ENCODE measurements at places on chromosomes 7 and 10. TPM values are rescaled to one million over a fixed set of nuclear protein-coding genes. Genes with fewer than 3 reads are reported as not detected.

Gene TAS2R5
- total RNA-seq: 1.1 TPM

DNA sequence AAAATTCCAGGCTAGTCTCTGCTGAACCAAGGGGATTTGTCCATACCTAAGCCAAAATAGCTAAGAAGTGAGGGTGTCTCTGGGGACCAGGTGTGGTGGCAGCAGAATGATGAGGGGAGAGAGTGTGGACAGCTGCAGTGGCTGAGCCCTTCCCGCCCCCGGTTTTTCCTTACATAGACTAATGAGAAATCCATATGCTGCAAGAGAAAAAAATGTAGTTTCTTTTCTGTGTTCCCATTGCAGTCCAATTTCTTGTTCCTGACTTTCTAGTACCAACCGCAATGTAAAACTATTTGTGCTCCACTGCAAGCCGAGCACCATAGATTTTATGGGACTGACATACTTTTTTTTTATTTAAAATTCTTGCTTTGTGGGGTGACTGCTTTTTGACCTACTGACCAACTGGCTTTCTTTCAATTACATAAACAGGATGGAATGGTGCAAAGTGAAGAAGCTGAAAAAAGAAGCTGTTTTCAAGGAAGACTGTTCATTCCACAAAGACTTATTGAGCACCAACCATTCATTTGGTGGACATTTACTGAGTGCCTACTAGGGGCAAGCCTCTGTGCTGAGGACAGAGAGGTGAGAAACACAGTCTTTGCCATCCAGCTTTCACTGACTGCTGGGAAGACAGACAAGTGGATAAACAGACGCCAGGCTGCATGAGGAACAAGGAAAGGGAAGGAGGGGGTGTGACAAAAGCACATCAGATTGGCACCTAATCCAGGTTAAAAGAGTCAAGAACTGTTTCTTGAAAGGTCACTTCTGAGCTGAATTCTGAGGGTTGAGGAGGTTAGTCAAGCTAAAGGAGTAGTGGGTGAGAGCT is 9.8 kb downstream of the CEP41 start:
- H3K4me1 ChIP-seq: peaks cover 23% of the 10 kb centered on the region
- no peak for DNase-seq
- H3K27ac ChIP-seq: no peak overlapping the region
- no peaks in the 10 kb centered on the region for H3K36me3 ChIP-seq

GRCh38 chr10:113947184-113948041 is 93.0 kb downstream of the NHLRC2 start:
- H3K27me3 ChIP-seq: no peaks in the 10 kb centered on the region
- no peaks in the 10 kb centered on the region for H3K36me3 ChIP-seq
- H3K4me3 ChIP-seq: no peak overlapping the region
- peaks cover 9% of the 10 kb centered on the region for H3K4me1 ChIP-seq

DNA sequence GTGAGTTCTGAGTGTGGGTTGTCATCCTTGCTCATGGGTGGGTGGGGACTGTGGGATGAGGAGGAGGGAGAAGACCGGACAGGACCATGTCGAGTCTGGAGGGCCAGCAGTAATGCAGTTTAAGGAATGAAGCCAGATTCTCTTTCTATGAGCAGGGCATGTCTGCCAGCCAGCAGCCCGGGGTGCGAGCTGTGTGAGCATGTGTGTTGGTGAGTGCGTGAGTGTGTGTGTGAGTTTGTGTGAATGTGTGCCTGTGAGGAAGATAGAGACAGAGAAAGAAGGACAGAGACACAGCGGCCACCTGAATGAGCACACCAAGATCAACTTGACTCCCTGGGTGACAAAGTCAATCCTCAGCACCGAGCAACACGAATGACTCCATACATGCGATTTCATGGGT is 52.3 kb downstream of the ADARB2 start:
- no peak overlapping the region for H3K27ac ChIP-seq
- H3K4me3 ChIP-seq: no peak overlapping the region
- no peaks in the 10 kb centered on the region for H3K36me3 ChIP-seq
- no peaks in the 10 kb centered on the region for H3K4me1 ChIP-seq
- no peak for DNase-seq

GRCh38 chr7:16062269-16062668 is 359.1 kb downstream of the CRPPA start:
- H3K36me3 ChIP-seq: no peaks in the 10 kb centered on the region
- peak overlapping the region; percentile 49 for H3K27ac ChIP-seq
- DNase-seq: no peak
- no peak overlapping the region for H3K4me3 ChIP-seq

Gene NUTM2A
- 2.9 TPM for total RNA-seq

GRCh38 chr10:71588685-71589084 is 130.9 kb downstream of the C10orf105 start:
- DNase-seq: no peak
- H3K36me3 ChIP-seq: no peaks in the 10 kb centered on the region
- no peaks in the 10 kb centered on the region for H3K27me3 ChIP-seq
- no peak overlapping the region for H3K4me3 ChIP-seq

Gene MCM10
- total RNA-seq: 0.36 TPM

DNA sequence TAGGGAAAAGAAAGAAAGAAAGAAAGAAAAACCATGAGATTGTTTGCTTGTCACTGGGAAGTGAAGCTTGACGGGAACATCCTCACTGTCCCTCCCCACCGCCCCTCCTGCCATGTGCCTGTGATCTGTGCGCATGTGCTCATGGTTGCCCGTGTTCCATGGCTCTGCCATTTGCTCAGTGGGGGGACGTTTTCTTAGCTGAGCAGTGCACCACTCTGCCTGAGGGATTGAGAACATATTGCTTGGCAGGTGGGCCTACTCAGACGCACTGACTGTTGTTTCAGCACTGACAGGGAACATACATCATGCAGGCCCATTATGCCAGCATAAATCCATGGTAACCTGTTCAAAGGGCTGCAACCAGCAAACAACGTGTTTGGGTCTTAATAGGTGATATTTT is 747.9 kb upstream of the GALNT17 start:
- no peaks in the 10 kb centered on the region for H3K27me3 ChIP-seq
- no peak overlapping the region for H3K4me3 ChIP-seq
- no peak for DNase-seq

DNA sequence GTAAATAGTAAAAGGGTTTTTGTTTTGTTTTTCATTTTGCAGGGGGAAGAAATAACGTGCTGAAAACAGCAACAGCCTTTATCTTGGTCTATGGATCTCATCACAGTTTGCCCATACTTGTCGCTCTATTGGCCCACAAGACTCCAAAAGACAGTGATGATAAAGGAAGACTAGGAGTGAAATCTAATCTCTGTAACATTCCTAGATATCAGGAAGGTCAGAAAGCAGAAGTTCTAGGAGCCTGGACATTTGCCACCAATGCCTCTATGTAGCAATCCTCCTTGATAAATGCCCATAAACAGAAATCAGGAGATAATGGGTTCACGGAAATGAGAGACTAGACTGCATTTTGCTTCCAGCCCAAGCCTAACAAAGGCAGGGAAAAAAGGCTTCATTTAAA is 8.9 kb downstream of the CUBN start:
- no peak overlapping the region for H3K4me3 ChIP-seq
- H3K4me1 ChIP-seq: no peaks in the 10 kb centered on the region
- H3K27ac ChIP-seq: no peak overlapping the region
- DNase-seq: no peak

Gene TRRAP
- 46.2 TPM for total RNA-seq

DNA sequence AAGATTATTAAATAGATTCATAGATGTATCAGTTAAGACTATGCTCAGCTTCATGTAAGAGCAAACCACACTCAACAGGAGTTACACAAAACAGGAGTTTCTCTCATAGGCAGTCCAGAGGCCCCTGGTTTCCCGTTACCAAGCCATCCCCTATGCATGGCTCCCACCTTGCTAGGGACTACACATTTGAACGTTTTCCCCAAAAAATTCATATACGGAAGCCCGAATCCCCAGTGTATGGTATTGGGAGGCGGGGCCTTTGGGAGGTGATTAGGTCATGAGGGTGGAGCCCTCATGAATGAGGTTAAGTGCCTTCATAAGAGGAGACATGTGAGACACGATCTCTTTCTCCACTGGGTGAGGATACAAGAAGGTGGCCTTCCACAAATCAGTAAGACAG is 29.1 kb downstream of the RSU1 start:
- no peaks in the 10 kb centered on the region for H3K36me3 ChIP-seq
- no peak for DNase-seq
- no peak overlapping the region for H3K27ac ChIP-seq
- H3K4me1 ChIP-seq: no peaks in the 10 kb centered on the region
- H3K4me3 ChIP-seq: no peak overlapping the region

Gene CUX1
- 93.6 TPM for total RNA-seq

Gene GTPBP4
- total RNA-seq: 26.8 TPM

- H3K36me3 ChIP-seq: no peaks in the 10 kb centered on the region
- H3K27ac ChIP-seq: no peak overlapping the region
- H3K4me1 ChIP-seq: peaks cover 4% of the 10 kb centered on the region
- no peak overlapping the region for H3K4me3 ChIP-seq
- DNase-seq: no peak
These were observed 9.3 kb upstream of the PNLIPRP3 start for GRCh38 chr10:116418389-116418788.

Gene ASB13
- 15.5 TPM for total RNA-seq

DNA sequence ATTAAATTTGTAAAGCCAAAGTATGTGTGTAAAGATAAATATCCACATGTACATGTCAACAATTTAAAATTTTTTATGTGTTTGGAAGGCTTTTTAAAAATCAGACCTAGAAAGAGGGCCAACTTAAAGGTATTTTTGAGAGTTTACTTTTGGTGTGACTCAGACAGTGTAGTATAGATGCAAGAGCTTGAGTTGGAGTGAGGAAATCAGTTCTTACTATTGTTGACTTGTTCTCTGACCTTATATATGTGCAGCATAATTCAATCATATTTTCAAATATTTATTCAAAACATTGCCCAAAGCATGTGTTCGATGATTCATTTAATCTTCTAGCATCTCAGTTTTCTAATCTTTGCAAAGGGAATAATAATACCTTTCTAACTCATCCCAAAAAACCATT is 243.7 kb upstream of the PRKCQ start:
- peaks cover 12% of the 10 kb centered on the region for H3K27me3 ChIP-seq
- no peaks in the 10 kb centered on the region for H3K36me3 ChIP-seq
- no peak for DNase-seq
- no peak overlapping the region for H3K4me3 ChIP-seq
- H3K27ac ChIP-seq: no peak overlapping the region
- H3K4me1 ChIP-seq: no peaks in the 10 kb centered on the region

DNA sequence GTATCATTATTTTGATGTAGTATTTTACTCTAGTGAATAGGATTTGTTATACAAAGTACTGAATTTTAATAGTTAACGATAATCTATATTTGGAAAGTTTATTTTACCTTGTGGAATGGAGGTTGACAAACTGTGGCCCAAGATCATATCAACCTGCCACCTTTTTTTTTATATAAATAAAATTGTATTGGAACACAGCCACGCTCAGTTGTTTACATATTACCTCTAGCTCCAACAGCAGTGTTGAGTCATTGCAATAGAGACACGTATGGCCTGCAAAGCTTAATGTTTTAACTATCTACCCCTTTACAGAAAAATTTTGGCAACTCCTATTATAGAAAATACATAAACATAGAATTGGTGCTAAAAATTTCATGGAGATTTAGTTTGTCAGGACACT is 239.3 kb downstream of the THSD7A start:
- DNase-seq: no peak
- no peak overlapping the region for H3K27ac ChIP-seq
- no peaks in the 10 kb centered on the region for H3K27me3 ChIP-seq
- H3K4me1 ChIP-seq: no peaks in the 10 kb centered on the region
- no peak overlapping the region for H3K4me3 ChIP-seq

GRCh38 chr7:117019287-117019686 is 66.0 kb downstream of the ST7 start:
- H3K4me3 ChIP-seq: no peak overlapping the region
- no peaks in the 10 kb centered on the region for H3K27me3 ChIP-seq
- H3K4me1 ChIP-seq: peaks cover 21% of the 10 kb centered on the region
- no peak overlapping the region for H3K27ac ChIP-seq

- no peak for DNase-seq
- no peak overlapping the region for H3K4me3 ChIP-seq
- H3K4me1 ChIP-seq: no peaks in the 10 kb centered on the region
- no peak overlapping the region for H3K27ac ChIP-seq
- H3K27me3 ChIP-seq: no peaks in the 10 kb centered on the region
These were observed 352.2 kb downstream of the TFEC start for GRCh38 chr7:115678086-115678982.

- no peak for DNase-seq
- H3K27me3 ChIP-seq: no peaks in the 10 kb centered on the region
- peaks cover 28% of the 10 kb centered on the region for H3K36me3 ChIP-seq
- no peak overlapping the region for H3K4me3 ChIP-seq
These were observed 68.9 kb downstream of the MYOF start for GRCh38 chr10:93413252-93413689.

Gene ADCYAP1R1
- 1.5 TPM for total RNA-seq

DNA sequence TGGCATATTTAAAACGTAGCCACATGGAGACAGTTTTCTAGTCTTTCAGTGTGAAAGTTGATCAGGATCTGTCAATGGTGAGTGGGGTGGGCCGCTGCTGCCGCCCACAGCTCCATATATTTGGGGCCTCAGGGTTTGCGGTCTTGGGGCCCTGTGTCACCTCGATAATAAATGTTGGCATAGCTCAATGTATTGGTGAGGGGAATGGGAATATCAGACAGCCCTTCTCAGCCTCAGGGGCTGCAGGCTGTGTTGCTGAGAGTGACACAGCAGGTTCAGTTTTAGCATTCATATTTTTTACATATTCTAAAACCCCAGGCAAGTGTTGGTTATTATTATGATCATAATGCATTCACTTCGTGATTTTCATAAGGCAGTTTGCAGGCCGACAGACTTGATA is 5.3 kb downstream of the CDH23 start:
- peaks cover 23% of the 10 kb centered on the region for H3K4me1 ChIP-seq
- H3K27me3 ChIP-seq: peaks cover 42% of the 10 kb centered on the region
- no peak overlapping the region for H3K27ac ChIP-seq
- peak; percentile 61 for DNase-seq
- H3K36me3 ChIP-seq: no peaks in the 10 kb centered on the region

GRCh38 chr7:159136442-159136841 is 8.2 kb downstream of the VIPR2 start:
- H3K27ac ChIP-seq: no peak overlapping the region
- no peaks in the 10 kb centered on the region for H3K36me3 ChIP-seq
- no peak for DNase-seq
- H3K27me3 ChIP-seq: peaks cover 26% of the 10 kb centered on the region
- no peak overlapping the region for H3K4me3 ChIP-seq

Gene GPNMB
- 523 TPM for total RNA-seq

- H3K36me3 ChIP-seq: no peaks in the 10 kb centered on the region
- H3K27ac ChIP-seq: no peak overlapping the region
- H3K4me3 ChIP-seq: no peak overlapping the region
- H3K4me1 ChIP-seq: peaks cover 9% of the 10 kb centered on the region
- DNase-seq: no peak
These were observed 91.2 kb downstream of the RALA start for GRCh38 chr7:39714447-39715091.

DNA sequence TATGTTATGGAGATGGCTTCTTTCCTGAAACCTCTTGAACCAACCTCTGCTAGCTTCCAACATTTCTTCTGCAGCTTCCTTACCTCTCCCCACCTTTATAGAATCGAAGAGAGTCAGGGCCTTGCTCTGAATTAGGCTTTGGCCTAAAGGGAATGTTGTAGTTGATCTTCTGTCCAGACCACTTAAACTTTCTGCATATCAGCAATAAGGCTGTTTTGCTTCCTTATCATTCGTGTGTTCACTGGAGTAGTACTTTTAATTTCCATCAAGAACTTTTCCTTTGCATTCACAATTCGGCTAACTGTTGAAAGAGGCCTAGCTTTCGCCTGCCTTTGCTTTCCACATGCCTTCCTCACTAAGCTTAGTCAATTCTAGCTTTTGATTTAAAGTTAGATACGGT is 48.0 kb downstream of the KLHDC10 start:
- H3K36me3 ChIP-seq: peaks cover 41% of the 10 kb centered on the region
- H3K4me1 ChIP-seq: no peaks in the 10 kb centered on the region
- H3K27ac ChIP-seq: no peak overlapping the region
- H3K4me3 ChIP-seq: no peak overlapping the region
- H3K27me3 ChIP-seq: no peaks in the 10 kb centered on the region

Measured in suprapubic skin (tissue), 4 donors.